Motor neuron (in vitro differentiated cells): ENCODE measurements at places on chromosomes 7 and 10.

- no peak for ATAC-seq
These were observed 316.6 kb downstream of the KCNMA1 start for GRCh38 chr10:77320971-77321471.

GRCh38 chr10:132111871-132112341 is 46.2 kb downstream of the JAKMIP3 start:
- no peak for ATAC-seq

DNA sequence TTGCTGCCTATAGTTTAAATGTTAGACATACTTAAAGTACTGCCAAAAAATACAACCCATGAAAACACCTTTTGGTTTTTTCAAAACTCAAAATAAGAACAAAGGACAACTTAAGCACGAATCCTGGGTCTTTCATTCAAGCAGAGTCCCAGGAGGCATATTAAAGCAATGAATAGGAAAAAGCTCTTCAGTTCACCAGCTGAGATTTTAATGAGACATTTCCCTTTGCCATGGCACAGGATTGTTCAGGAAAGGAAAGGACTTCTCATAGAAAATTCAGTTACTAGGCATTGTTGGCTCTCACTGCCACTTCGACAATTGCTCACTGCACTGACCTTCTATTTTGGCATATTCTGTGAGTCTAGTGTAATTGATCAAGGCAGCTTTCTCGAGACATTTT is 133.5 kb upstream of the FEZF1 start:
- ATAC-seq: peak; percentile 70

- peak; percentile 30 for ATAC-seq
These were observed 44.2 kb upstream of the PIK3AP1 start for GRCh38 chr10:96764425-96765060.

GRCh38 chr10:113679463-113680189 is at the start of gene CASP7:
Gene CASP7 (plus strand): TSS chr10:113679912. CDS start chr10:113697494, 17,582 bp downstream.
- ATAC-seq: peak; percentile 92

DNA sequence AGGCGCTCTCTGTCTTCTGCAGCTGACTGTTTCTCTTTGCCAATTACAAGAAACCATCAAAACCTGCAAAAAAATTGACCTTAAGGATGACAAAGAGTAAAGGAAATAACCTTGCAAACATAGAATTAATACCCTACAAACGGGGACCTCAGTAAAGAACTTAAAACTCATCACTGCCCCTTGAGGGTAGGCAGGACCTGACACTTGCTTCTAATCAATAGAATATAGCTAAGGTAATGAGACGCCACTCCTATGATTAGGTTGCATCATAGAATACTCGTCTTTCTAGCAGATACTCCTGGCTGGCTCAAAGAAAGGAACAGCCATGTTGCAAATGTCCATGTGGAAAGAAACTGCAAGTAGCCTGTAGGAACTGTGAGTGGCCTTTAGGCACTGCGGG is 140.0 kb downstream of the XPNPEP1 start:
- no peak for ATAC-seq

GRCh38 chr10:34637418-34637911 is 177.6 kb downstream of the PARD3 start:
- peak; percentile 67 for ATAC-seq

DNA sequence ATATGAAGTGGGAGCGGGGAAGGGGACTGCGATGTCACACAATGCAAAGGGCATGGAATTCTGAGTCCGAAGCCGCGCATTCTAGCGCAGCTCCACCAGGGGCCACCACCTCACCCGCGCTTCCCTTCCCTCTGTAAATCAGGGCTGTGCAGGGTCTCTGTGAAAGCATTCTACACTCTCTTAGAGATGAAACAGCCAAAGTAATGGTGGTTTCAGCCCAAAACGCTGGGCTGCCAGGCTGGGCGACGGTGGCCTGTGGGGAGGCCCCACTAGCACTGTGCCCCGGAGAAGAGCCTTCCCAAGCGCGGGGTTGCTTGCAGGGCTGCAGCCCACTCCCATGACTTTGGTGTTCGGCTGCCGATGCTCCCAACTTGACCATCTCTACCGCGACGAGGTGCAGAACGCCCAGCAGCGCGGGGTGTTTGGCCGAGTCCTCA is 11.4 kb downstream of the ATG9B start:
- ATAC-seq: peak; percentile 59

DNA sequence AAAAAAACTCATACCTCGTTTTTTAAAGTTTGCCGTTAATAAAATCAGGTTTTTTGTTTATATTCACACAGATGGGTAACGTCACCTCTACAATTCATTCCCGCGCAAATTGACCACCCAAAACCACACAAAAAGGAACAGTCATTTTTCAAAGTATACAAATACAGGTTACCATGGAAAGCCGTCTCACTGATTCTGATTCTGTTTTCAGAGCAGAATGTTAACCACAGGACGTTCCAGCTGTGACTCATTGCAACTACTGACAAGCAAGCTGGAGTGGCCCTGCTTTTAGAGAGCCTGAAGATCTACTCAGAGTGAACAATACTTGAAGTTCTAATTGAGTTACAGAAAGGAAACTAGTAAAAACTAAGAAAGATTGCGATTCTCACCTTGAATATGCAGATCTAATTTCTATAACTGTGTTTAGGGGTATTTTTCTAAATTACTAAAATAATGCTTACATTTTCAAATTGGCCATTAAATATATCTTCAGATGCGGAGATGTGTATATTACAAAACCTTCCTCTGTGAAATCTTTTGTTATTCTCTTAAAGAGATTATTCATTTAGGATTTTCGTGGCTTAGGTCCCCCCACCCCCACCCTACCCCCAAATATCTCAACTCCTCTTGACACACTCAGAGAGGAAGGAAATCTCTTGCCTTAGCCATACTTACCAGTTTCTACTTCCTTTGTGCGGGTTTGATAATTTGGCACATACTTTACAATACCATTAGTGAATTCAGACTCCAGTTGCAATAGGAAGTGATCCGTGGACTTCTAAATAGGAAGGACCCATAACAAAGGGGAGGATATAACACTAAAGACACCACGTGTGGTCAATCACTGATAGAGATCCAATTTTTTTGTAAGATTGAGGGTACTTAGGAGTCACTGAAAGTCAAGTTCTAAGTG is 106.0 kb downstream of the CUBN start:
- peak; percentile 63 for ATAC-seq

- no peak for ATAC-seq
These were observed 27.6 kb downstream of the VCL start for GRCh38 chr10:74025380-74025978.

GRCh38 chr10:127203067-127203466 is 6.7 kb upstream of the INSYN2A start:
- ATAC-seq: peak; percentile 96

DNA sequence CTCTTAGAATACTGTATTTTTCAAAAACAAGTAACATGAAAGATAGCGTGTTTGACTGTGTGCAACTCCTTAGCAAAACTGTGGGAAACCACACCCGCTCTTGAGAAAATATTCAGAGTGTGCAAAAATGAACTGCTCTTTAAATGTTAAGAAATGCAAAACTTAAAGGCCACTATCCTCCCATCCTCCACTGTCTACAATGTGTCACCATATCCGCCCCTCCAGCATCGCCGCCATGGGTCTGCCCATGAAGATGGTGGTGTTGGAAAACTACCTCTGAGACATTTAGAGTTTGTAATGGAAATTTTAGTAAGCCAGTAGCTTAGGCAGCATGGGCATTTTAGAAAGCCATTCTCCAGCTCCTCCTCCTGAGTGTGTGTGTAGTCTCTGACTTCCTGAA is 20.1 kb upstream of the NMT2 start:
- ATAC-seq: no peak

GRCh38 chr7:30566596-30566995 is 28.1 kb upstream of the GARS1 start:
- no peak for ATAC-seq

DNA sequence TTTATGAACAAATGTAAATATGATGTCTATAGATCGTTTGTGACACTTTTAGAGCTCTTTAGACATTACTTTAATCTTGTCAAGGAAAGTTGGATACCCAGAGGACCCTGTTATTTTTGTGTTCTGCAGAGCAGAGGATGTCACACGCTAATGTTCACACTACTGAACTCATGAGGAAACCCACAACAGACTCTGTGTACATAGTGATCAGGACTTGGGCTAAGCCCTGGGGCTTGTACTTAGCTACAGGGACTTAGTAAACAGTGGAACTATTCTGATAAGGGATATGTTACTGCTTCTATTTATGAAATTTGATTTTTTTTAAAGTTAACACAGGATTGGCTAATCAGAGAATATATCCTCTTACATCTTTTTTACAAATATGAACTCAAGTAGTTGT is 36.1 kb upstream of the ZNF518A start:
- no peak for ATAC-seq

DNA sequence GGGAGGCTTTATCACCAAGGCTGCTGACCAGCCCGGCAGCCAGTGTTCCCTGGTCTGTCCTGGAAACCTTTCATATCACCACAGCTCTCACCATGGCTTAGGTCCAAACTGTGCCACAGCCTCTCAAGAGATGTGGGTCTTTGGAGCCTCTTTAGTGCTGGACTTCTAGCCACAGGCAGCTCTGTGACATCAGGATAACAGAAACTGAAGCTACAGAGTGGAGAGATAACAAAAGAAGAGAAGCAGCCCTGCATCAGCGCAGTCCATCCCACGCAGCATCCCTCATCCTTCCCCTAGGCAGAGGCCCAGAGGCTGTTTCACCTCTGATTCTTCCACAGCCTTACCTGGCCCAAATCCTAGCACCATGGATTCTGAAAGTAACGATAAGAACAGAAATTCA is 187.9 kb upstream of the KMT2E start:
- ATAC-seq: no peak

DNA sequence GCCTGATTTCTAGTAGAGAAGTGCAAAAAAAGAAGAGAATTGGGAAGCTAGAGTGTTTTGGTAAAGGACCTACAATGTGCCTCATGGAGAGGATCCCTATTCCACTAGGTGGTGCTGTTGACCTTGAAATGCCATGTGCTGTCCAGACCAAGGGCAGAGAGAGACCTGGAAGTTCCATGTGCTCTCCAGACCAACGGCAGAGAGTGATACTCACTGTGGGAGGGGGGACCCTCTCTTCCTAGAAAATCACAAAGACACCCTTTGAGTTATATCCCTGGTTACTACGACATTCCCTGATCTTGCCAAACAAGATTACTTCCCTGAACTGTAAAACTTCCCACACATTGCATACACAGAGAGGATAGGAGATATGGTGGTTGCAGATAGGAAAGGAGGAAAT is 212.7 kb upstream of the ZNF804B start:
- ATAC-seq: no peak
